Kidney (tissue), 22 donors: ENCODE measurements at places on chromosomes 2 and 18. TPM values are rescaled to one million over a fixed set of nuclear protein-coding genes. Genes with fewer than 3 reads are reported as not detected.
A peak's percentile ranks its signal among the peaks of the same experiment; 100 is the strongest.

DNA sequence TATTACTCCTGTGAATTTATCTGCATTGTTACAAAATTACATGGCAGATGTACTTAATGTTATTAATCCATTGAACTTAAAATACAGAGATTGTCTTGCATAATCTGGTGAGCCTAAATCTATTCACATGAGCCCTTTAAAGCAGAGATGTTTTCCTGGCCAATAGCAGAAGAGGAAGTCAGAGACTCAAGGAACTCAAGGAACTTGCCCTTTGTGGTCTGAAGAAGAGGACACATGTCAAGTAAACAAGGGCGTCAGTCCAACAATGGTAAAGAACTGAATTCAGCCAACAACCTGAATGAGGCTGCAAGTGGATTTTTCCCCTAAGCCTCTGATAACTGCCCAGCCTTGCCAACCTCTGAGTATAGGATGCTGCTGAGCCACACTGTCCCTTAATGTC is 356.3 kb upstream of the PKDCC start:
- H3K4me1 ChIP-seq, result no peaks in the 10 kb centered on the region
- H3K27me3 ChIP-seq, result no peaks in the 10 kb centered on the region
- no peak for DNase-seq
- H3K27ac ChIP-seq, result no peak overlapping the region
- H3K4me3 ChIP-seq, result no peak overlapping the region
- no peaks in the 10 kb centered on the region for H3K36me3 ChIP-seq

GRCh38 chr2:219591091-219591490 is 6.6 kb upstream of the STK11IP start:
- no peaks in the 10 kb centered on the region for H3K27me3 ChIP-seq
- H3K4me1 ChIP-seq, result peaks cover 5% of the 10 kb centered on the region
- H3K4me3 ChIP-seq, result no peak overlapping the region
- H3K27ac ChIP-seq, result no peak overlapping the region
- no peaks in the 10 kb centered on the region for H3K36me3 ChIP-seq

DNA sequence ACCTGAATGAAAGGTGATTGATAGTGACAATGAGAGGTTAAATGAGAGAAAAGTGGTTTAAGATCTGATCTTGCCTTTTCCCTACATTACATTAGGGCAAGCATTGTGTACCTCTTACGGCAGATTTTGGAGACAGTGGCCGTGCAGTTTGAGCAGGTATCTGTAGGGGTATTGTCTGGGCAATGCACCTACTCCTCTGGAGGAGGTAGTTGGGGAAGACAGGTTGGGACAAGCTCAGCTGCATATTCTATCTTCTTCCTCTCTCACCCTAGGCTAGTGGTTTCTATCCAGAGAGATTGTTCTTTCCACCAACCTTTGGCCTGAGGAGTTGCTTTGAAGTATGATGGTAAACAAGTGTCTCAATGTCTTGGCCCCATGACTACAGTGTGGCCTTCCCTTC is 323.2 kb downstream of the CYP26B1 start:
- H3K4me3 ChIP-seq, result no peak overlapping the region
- H3K36me3 ChIP-seq, result no peaks in the 10 kb centered on the region
- no peak overlapping the region for H3K27ac ChIP-seq
- no peak for DNase-seq

Gene STON1
- 15.7 TPM for total RNA-seq

Gene TCF23
- total RNA-seq, result 0.38 TPM

GRCh38 chr2:105588581-105588980 is 156.1 kb upstream of the NCK2 start:
- H3K4me1 ChIP-seq, result no peaks in the 10 kb centered on the region
- no peak overlapping the region for H3K27ac ChIP-seq
- no peak overlapping the region for H3K4me3 ChIP-seq

DNA sequence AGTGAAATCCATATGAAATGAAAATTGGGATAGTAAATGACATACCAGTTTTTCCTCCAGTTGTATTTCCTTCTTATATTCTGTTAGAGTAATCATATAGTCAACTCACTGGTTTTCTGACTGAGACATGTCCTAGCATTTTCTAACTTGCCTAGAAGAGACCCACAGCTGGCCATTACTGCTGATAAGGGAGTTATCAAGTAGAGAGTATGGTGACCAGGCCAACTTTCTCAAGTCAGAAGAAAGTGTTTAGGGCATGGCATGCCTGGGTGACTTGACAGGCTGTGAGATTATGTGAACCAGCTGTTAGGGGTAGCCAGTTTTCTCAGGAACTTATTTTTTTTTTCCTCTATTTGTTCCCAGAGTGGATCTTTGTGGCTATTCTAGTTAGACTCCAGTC is 81.2 kb downstream of the GPD2 start:
- H3K4me1 ChIP-seq, result no peaks in the 10 kb centered on the region
- no peaks in the 10 kb centered on the region for H3K36me3 ChIP-seq
- H3K4me3 ChIP-seq, result no peak overlapping the region
- no peak for DNase-seq
- H3K27ac ChIP-seq, result no peak overlapping the region
- no peaks in the 10 kb centered on the region for H3K27me3 ChIP-seq

- no peaks in the 10 kb centered on the region for H3K4me1 ChIP-seq
- peak; percentile 99 for DNase-seq
- no peak within 1 kb of the TSS for H3K27ac ChIP-seq
- H3K27me3 ChIP-seq, result no peaks in the 10 kb centered on the region
- H3K4me3 ChIP-seq, result peak within 1 kb of the TSS; percentile 66
Observed at GRCh38 chr2:112764071-112765044, at the start of gene CKAP2L. Gene CKAP2L (minus strand): TSS chr2:112764609. CDS start chr2:112764598, 11 bp downstream.

DNA sequence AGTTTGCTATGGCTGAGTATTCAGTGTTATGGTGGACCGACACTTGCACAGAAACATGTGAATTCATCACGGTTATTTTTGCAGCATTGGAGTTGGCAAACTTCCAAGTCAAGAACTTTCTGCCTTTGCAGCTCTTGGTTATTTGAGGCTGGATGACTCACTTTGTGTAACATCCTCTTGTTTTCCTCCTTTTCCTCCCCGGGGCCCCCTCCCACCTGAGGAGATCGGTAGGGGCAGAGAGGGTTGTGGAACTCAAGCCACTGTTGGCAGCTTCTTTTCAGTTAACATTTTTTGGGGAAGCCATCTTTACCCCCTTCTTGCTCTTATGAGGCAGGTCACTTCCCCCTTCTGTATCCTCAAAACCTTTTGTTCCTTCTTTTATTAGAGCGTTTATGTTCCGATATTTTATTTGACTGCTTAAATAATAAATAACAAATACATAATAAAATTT is 48.6 kb downstream of the DDX1 start:
- DNase-seq, result no peak
- H3K27ac ChIP-seq, result peak overlapping the region; percentile 63
- no peak overlapping the region for H3K4me3 ChIP-seq
- H3K27me3 ChIP-seq, result no peaks in the 10 kb centered on the region
- peaks cover 16% of the 10 kb centered on the region for H3K4me1 ChIP-seq

Gene FKBP7
- total RNA-seq, result 8.2 TPM

Gene MERTK
- 32.2 TPM for total RNA-seq

DNA sequence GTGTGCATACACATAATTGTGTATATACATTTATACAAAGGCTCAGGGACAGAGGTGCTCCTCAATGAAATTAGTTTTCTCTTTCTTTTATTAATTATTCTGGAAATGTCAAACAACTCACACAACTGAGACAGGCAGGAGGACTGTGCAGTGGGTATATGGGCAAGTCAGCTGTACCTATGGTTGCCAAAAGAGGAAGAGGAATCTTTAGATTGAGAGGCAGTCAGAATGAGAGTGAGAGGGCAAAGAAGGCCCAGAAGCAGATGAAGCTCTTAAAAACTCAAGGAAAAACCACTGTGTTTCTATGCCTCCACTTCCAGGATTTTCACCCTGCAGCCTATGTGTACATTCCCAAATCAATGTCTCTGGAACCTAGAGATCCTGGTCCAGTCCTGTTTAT is 79.1 kb downstream of the CACNB4 start:
- no peak overlapping the region for H3K4me3 ChIP-seq
- no peaks in the 10 kb centered on the region for H3K27me3 ChIP-seq
- no peaks in the 10 kb centered on the region for H3K36me3 ChIP-seq
- no peak for DNase-seq
- H3K4me1 ChIP-seq, result no peaks in the 10 kb centered on the region
- no peak overlapping the region for H3K27ac ChIP-seq

Gene STAT4
- 8.5 TPM for total RNA-seq
